ENCODE measurements at places on chromosomes 12 and 14.

DNA sequence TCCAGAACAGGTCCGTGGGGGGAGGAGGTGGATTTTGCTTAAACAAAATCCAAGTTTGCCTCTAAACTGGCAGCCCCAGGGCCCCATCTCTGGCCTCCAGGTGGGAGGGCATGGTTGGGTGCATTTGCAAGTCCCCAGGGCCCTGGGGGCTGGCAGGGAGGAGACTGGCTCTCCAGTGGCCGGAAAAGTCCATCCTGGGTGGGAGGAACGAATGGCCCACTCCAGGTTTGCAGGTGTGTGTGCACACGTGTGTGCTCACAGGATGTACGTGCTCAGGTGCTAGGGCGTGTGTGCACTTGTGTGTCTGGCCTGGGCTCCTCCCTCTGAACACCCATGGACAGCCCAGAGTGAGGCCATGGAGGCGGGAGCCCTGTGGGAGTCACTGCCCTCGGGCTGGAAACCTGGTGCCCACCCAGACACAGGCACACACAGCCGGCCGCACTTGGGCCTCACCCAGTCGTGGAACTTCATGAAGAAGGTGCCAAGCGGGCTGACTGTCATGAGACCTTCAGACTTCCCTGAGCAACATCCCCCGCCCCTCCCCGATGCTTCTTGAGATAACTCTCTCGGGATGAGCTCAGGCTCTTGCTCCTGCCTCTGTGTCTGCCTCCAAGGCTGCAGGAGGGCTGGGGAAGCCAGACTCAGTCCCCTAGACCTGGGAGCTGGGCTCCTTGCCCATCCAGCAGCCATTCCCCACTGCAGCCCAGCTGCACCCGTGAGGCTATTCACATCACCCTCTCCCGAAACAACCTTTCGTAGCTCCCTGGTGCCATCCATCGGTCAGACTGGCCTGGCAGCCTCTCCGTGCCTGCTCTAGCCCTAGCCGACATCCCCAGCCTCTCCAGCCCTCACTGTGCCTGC, 9.4 kb downstream of the AHNAK2 start:
- DNase-seq: no peak

GRCh38 chr14:97948841-97949240, 1151.7 kb downstream of the VRK1 start:
- DNase-seq: no peak

- DNase-seq: peak; percentile 58
Measured at GRCh38 chr12:45726603-45727300, 2.8 kb upstream of the ARID2 start.

- DNase-seq: no peak
Measured at GRCh38 chr12:97397008-97397407, 65.6 kb upstream of the RMST start.

DNA sequence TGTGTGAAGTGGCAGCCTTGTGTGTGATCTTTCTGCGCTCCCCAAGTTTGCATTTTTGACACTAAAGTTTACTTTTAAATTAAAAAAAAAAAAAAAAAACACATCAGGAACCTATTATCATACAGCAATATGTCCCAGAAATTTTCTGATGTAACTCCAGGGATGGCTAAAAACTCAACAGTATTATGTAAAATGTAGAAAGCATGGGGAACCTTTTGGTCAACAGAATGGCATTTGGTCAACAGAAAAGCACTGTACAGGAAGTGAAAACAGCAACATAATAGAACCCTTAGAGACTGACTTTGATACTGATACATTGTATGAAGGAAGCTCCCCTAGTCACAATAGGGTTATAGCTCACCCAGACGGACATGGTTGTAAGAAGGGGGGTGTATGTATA, 224.3 kb downstream of the ITPR2 start:
- DNase-seq: no peak

DNA sequence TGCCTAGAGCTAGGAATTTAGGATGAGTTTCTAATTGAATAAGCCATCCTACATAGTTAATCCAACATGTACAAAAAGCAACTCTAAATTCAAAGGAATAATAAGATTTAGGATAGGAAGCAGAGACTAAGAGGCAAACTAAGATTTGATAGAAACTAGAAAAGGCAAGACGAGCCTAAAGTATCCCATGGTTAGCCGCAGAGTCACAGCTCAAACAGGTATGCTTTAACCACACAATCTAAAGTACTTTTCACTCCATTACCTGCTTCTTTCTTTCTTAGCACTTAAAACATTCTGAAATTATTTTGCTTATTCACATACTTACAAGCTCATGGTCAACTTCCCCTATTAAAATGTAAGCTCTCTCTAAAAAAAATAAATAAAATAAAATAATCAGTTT, 51.8 kb downstream of the OTOGL start:
- DNase-seq: no peak

DNA sequence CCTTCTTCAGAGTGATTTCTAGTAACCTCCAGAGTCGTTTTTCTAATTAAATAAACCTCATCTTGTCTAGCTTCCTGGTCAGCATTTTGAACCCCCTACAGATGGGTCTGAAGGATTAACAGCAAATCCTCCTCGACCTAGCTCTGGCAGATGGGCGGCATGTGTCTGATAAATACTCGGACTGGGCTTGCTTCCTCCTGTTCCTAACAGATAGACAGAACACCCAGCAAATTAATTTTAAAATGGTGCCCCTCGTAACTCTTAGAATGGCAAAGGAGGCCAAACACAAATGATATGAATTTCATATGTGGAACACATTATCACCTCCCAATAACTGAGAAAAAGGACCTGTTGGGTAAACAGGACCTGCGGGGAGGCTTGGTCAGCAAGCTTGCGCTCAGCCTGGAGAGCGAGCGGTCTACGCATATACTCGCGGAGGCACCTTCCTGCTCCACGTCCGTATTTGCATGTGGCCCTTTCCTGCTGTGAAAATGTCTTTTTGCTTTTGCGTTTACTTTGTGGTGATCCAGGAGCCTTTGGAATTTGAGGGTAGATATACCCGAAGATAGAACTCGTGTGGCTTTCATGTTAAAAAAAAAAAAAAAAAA, 79.6 kb downstream of the OTX2 start:
- DNase-seq: no peak

GRCh38 chr12:119627019-119627643, 33.6 kb downstream of the TMEM233 start:
- DNase-seq: no peak

DNA sequence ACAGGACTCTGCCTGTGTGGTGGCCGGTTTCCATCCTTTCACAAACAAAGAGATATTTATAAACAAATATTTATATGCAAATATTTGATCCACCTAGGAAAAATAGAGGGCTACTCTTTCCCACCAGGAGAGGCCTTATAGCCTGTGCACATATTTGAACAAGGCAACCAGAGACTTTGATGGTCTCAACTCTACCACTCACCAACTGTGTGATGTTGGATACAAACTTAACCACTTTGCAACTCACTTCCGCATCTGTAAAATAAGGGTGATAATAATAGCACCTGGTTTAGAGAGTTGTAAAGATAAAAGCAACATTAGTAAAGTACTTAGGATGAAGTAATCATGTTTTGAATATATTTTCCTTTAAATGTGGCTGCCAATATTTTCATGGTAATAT, 1.5 kb upstream of the CLEC12A start:
- DNase-seq: no peak

GRCh38 chr12:40647651-40648050, 44.6 kb upstream of the CNTN1 start:
- no peak for DNase-seq

DNA sequence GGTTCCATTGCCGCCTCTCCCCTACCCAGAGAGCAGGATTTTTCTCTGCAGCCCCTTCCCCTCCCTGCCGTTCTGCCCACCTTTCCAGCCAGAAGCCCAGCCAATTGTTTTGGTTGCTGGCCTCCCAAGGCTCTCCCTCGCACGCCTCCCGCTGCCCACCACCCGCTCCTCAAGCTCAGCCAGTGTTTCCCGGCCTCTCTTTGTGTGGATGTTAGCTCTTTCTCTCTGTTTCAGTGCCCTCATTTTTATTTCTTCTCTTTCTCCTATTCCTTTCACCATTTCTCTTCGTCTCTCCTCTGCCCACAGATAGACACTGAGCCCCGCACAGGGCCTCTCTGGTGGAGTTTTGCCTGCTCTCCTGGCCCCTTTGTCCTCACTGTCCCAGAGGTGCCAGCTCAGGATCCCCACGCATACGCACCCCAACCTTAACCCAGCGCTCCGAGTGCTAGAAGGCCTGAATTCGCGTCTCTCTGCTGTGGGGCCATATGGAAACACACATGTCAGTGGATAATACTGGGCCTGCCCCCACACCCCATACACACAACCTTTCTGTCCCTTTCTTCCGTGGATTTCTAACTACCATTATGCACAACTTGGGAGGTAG, 54.9 kb downstream of the SMUG1 start:
- DNase-seq: no peak

GRCh38 chr14:102510616-102511520, 1.3 kb upstream of the ANKRD9 start:
- DNase-seq: no peak

DNA sequence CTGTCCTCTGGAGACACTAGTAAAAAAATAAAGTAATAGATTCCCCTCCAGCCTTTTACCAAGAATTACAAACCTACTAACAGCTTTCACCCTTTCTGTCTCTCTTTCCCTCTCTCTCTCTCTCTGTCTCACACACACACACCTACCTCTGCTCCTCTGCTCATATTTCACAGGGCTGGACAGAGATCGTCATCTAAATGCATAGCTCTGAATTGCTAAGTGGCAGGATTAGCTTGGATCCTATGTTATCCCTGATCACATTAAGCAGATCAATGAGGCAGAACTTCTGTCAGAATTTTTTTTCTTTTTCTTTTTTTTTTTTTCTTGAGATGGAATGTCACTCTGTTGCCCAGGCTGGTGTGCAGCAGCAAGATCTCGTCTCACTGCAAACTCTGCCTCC, 22.9 kb downstream of the VCPKMT start:
- no peak for DNase-seq

DNA sequence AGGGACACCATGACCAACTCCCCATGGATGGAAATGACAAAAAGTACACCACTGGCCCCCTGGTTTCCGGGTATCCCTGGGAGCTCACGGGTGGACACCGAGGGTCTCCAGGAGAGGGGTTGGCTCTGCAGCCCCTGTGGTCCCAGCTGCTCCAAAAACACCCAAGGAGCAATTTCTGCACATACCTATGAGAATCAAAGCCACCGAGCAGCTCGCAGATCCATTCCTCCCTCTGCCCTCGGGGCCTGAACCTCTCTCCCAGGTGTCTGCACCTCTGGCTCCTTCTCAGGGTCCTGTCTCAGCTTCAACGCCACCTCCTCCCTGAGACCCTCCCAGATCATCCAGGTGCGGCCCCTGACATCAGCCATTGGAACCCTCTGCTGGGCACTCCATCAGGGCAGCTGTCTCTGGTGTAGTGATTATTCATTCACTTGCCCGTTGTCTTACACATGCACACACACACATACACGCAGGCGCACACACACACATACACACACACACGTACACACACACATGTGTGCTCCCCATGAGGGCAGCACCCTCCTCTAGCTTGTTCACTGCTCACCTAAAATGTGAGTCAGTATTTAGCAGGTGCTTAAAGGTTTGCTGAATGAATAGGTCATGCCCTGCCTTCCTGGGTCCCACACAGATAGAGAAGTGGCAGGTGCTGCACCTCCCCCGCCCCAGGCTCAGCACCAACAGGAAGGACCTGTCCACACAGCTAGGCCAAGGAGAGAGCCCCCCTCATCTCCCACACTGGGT, 5.9 kb downstream of the RIMBP2 start:
- no peak for DNase-seq

DNA sequence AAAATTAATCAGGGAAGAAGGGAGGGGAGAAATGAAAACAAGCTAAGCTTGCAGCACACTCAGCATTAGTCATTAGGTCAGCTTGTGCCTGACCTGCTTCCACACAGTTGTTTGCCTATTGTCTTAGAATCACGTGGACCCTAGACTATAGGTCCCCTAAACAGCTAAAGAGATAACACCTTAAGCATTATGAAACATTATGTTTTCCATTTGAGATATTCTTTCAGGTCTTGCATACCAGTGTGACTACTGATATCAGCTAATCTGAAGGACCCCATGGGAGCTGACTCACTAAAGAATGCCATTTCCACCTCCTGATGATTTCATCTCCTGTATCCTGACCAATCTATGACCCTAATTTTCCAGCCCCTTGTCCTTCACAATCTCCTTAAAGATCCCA, 154.1 kb upstream of the FUT8 start:
- no peak for DNase-seq

DNA sequence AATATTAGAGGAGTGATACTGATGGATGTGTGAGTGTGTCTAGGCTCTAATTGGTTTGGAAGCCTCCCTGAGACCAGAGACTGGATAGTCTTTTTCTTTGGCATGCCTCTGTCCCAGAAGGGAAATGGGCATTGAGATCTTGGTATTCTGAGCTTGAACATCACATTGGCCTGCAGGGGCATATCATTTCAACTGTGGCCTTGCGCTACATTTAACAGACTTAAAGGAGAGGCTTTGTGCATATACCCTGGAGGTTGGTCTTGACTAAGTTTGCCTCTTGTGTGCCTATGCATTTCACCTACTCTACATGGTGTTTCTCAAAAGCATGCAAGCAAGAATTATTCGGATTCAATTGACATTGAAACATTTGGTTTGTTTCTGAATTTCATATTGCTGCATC, 185.4 kb downstream of the TMTC2 start:
- DNase-seq: no peak

GRCh38 chr12:48025281-48025680, 21.0 kb upstream of the COL2A1 start:
- DNase-seq: no peak

GRCh38 chr12:16076557-16076956, 165.4 kb downstream of the DERA start:
- DNase-seq: no peak

DNA sequence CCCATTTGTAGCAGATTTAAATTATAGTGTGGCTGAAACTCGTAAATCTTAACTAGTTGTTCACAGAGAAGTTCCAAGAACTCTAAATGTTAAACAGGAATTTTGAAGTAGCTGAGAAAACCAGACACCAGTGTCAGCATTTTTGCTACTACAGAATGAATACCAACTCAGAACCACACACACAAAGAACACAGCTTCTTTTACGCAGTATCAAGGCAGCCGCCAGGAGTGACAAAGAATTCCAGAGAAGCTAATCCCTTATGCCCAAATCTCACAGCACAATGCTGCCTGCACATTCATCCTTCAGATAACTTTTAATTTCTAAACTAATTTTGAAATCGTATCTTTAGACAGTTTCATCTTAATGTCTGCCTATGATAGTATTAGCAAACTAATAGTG, 37.4 kb downstream of the SLC6A15 start:
- no peak for DNase-seq

- no peak for DNase-seq
Measured at GRCh38 chr14:103260629-103261124, 73.4 kb upstream of the EIF5 start.

Measured in occipital lobe (tissue), 3 donors.